Stimulated activated CD4-positive, alpha-beta T cell treated with anti-CD3 and anti-CD28 coated beads, Interleukin-2, amount 100 ng/mL, for 48 hours (primary cell): ENCODE measurements at places on chromosomes 5 and 9.

DNA sequence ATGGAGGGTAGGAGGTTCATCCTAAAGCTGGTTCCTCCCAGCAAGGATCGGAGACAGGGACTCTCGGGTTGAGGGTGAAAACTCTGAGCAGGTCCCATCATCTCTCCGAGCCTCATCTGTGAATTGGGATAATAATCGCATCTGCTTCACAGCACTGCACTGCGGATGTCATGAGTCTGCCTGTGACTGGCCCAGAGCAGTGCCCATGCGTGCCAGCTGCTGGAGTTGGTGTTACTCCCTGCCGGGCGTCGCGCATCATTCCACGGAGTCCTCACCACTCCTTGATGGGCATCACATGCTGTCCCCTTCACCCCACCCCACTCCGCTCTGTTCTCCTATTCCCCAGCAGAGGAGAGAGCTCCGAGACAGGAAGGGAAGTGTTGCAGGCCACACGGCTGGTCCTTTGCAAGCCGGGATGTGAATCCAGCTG, 35.1 kb upstream of the ORM1 start:
- DNase-seq = no peak

DNA sequence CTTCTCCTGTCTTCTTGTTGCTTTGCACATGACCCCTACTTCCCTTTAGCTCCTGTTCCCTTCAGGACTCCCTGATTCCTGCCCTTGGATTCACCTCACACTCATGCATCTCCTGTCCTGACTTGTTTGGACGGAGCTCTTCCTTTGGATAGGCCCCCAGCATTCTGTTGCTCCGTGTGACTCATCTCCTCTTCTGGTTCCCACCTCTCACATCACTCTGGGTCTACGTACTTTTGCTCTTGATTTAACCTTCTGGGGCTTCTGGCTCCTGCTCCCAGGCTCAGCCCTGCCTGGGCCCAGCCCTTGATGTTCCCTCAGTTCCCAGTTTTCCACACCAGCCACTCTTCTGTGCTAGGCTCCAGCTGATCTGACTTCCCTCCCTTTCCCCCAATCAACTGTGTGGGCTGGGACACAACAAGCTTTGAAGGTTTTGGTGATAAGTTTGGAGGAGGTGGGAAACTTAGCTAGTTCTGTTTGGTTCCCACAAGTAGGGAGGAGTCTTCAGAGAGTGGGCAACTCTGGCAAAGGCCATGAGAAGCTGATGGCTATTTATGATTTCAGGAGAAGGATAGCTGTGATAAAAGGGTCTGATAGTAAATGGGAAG, 331.5 kb downstream of the ARHGEF28 start:
- no peak for DNase-seq

DNA sequence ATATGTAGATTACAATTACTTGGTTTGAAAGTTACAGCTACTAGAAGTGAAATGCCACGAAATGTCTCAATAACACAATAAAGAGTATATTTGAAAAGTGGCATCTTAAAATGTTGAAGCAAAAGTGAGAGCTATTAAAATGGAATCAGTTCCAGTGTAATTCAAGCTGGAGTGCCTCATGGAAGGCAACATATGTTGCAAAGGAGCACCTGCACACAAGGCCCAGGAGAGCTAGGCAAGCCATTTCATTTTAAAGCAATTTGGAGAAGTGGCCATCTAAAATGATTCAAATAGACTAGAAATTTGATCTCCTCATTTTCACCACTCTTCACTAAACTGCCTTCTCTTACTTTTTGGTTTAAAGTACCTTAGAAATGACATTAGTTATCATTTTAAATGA, 167.8 kb downstream of the GABRB2 start:
- no peak for DNase-seq

DNA sequence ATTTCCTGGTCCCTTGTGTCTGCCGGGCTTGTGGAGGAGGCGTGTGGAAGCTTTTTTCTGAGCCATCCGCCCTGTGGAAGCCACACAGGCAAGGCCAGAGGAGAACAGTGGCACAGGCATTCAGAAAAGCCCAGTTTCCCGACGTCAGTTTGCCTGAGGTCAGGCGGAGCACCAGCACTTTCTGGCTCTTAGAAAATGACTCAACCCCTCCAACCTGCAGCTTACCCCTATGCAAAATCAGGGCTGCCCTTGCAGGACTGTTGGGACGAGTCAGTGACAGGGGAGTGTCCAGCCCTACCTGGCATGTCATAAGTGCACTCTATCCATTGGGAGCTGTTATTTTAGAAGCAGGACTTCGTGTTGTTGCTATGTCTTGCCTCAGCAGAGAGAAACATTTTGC, 216.0 kb downstream of the NR3C1 start:
- DNase-seq = no peak

- DNase-seq = no peak
Measured at GRCh38 chr9:37151812-37152211, 31.4 kb downstream of the ZCCHC7 start.

GRCh38 chr5:149419859-149420544, 40.9 kb upstream of the IL17B start:
- DNase-seq = no peak

DNA sequence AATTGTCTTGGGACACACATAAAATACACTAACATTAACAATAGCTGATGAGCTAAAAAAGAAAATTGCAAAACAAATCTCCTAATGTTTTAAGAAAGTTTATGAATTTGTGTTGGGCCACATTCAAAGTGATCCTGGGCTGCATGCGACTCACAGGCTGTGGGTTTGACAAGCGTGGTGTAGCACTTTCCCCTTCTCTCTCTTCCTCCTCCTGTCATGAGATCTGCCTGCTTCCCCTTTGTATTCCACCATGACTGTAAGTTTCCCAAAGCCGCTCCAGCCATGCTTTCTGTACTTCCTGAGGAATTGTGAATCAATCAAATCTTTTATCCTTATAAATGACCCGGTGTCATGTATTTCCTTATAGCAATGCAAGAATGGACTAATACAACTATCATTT, 178.0 kb downstream of the TLR4 start:
- no peak for DNase-seq

DNA sequence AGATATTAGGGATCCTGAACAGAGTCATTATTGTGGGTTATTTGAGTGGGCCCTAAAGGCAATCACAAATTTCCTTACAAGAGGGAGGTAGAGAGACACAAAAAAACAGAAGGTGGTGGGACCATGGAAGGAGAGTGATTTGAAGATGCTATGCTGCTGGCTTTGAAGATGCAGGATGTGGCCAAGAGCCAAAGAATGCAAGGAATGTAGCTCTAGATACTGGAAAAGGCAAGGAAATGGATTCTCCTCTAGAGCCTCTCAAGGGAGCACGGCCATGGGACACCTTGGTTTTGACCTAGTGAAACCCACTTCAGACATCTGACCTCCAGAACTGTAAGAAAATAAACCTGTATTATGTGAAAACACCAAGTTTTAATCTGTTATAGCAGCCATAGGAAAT, 53.8 kb downstream of the TTC39B start:
- DNase-seq = no peak

- DNase-seq = no peak
Measured at GRCh38 chr5:129899454-129899853, 4.8 kb upstream of the CHSY3 start.

DNA sequence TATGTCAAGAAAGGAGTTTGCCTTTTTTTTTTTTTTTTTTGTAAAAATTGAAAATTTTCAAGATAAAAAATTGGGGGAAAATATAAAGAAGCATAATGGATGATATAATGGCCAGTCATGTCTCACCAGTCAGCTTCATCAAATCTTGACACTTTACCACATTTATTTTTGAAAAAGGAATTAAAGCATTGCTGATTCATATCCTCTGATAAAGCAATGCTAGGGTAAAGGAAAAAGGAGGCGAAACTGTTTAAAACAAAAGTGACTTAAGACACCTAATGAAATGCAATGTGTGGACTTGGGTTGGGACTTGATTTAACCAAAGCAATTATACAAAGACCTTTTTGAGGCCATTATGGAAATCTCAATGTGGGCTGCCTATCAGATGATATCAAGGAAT, 208.5 kb downstream of the ARHGAP26 start:
- DNase-seq = no peak

DNA sequence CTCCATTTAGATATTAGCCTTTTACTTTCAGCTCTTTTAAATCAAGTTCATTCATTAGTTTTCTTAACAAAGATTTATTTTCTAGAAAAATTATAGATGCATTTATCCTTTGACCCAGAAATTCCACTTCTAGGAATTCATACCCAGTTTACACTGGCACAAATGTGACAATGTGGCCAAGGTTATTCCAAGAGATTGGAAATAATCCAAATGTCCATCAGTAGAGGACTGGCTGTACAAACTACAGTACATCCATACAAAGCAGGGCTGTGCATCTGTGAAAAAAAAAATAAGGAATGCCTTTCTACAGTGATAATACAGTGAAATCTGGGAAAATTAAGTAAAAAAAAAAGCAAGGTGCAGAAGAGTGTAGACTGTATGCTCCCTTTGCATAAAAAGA, 149.2 kb downstream of the GABBR2 start:
- DNase-seq = no peak
